NCI-H2227 treated with DMSO at 0.1 percent for 48 hours (cell line): ENCODE measurements at places on chromosomes 4 and X.

- no peak for DNase-seq
Observed at GRCh38 chrX:78931814-78932213, 13.4 kb upstream of the P2RY10 start.

DNA sequence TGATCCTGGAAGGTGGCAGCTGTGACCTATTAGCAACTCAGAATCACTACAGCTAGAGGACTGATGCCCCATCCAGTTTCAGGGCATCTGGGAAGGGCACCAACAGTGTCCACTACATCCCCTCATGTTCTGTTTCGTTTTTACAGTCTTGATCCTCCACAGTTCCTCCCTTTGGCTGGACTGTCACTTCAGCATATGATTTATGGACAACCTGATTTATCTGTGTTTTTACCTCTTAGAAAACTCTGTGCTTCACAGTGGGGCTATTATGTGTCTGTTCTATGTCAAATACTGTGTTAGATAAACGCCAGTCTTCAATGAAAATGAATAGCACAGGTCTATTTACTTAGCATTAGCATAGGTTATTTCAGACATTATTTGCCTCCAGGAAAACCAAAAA, 63.1 kb upstream of the GRPR start:
- DNase-seq, result peak; percentile 10

DNA sequence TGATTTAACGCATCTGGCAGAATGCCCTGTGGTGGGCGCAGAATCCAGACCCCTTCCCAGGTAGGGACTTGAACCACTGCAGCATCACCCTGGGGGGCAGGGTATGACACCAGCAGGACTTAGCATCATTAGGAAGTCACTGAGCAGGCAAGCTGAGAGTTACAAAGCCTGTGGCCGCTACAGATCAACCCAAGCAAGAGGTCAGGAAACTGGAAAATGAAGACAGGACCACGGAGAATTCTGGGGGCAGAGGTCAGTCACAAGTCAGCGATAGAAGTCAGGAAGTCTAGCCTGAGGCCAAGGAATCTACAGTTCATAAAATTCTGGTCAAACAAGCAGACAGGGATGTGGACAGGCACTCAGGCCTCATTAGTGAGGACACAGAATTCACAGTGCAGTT, 108.4 kb downstream of the CHIC2 start:
- DNase-seq, result no peak

- no peak for DNase-seq
Observed at GRCh38 chr4:137896221-137896737, 345.9 kb downstream of the SLC7A11 start.

DNA sequence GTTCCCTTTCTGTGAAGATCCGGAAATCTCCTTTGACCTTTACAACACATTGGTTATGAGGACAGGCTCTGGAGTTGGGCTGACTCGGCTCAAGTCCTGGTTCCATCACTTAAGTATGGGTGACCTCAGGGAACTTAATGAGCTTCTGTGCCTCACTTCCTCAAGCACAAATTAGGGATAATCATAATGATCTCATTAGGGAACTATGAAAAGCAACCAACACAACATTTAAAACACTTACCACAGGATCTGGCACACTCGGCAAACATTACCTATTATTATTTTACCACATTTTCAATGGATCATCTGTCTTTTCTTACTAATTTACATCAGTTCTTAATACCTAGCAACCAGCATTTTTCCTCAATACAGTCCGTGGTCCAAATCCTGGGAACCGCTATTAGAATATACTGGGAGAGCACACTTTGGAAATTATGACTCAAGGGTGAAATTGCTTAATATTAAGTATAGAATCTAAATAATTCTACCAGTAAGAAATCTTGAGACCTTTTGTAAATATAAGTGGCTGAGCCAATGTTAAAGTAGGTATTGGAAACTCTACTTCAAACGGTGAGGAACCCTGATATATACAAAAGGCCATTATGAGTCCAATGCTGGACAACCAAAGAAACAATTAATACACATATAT, 19.6 kb downstream of the ADGRA3 start:
- DNase-seq, result no peak

- DNase-seq, result no peak
Observed at GRCh38 chr4:180380733-180381132, 1862.5 kb upstream of the TENM3 start.

DNA sequence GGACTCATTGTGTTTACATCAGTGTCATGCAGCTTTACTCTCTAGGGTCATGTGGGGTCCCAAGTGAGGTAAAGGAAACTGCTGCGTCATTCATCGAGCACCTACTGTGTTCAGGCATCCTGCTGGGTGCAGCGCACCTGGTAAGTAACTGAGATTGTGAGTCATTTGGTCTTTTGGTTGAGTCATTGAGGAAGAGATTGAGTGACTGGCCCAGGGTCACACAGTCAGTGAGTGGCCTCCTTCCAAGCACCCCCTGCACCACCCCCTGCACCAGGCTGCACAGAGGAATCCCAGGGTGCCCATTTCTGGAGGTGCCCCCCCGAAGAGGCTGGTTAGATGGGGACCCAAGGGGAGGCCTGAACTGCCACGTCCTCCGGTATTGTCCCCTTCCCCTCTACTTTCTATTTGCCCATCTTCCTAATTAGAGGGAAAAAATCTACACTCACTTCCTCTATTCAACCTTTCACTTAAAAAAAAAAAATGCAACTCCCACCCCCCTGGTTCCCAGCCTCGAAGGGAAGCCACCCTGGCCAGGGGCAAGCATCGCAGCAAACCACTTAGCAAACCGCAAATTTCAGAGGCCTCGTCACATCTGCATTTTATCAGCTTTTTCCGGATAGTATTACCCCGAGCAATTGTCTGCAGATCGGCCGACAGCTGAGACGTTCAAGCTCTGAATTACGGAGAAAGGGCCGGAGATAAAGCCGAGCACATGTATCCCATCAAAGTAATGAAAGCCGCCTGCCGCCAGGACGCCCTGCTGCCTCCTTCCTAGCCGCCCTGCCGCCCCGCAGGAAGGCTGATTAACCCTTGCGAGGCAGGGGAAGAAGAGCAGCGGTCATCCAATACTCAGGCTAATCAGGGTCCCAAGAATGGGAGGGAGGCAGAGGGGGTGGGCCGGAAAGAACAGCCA, 96.3 kb upstream of the MSX1 start:
- no peak for DNase-seq

DNA sequence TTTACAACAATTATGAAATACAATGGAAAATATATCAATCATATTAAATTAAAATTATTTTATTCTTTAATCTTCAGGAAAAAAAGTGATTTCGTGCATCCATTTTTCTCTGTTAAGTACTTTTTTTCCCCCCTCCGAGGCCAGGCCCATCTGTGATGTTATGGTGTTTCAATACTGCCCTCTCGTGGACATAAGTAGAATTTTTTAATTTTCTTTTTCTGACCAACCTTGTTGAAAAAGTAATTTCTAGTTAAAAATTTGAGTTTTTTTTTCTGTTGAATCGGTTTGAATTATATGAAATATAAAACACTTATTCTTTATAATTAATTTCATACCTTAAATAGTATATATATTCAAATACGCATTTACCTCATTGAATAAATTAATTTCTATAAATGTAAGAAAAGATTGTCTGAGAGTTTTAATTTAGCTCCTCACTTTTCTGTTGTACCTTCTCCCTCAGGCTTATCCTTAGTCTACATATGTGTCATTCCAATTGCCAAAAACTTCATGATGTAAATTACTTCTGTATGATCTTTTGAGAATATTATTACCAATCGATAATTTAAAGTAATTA, 175.8 kb upstream of the TECRL start:
- no peak for DNase-seq

GRCh38 chrX:3638280-3638873, 75.1 kb downstream of the PRKX start:
- DNase-seq, result peak; percentile 21

DNA sequence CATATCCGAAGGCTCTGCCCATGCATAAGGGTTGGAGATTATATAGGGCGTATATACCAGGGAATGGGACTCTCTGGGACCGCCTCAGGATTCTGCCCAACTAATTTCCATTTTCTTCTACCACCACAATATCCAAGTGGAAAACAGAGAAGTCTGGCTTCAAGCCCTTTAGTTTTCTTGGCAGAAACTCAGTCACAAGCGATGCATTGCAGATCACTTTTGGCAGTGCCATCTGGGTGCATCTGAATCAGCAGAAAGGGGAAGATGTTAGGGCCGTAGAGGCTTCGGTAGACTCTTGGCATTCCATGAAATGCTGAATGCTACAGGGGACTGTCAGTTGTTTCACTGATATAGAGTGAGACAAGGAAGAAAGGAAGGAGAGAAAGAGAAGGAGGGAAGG, 94.1 kb upstream of the FAM9B start:
- DNase-seq, result no peak

GRCh38 chr4:82124365-82124764, 249.4 kb downstream of the HNRNPD start:
- DNase-seq, result no peak

- peak; percentile 55 for DNase-seq
Observed at GRCh38 chrX:153708415-153708814, 15.8 kb downstream of the BCAP31 start.

DNA sequence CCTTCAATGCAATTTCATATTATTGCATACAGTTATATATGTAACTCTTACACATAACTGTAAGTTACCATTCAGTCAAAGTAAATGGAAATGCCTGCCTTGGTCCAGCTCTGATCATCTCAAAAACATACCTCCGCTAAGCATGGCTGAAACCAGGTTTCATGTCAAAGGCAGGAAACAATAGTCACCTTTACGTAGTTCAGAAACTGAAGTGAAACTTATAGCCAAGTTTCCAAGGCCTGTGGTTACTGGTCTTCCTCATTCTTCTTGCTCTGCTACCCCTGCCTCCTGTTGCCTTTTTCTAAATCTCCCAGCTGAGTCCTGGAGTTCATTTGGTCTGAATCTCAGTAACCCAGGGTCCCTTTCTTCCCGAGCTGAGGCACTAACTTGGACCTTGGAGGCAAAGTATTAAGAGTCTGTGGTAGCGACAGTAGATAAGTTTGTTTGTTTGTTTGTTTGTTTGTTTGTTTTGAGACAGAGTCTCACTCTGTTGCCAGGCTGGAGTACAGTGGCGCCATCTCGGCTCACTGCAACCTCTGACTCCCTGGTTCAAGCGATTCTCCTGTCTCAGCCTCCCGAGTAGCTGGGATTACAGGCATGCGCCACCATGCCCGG, 30.8 kb downstream of the DAPP1 start:
- no peak for DNase-seq

- peak; percentile 5 for DNase-seq
Observed at GRCh38 chrX:48468247-48468671, 1.8 kb downstream of the SLC38A5 start.

DNA sequence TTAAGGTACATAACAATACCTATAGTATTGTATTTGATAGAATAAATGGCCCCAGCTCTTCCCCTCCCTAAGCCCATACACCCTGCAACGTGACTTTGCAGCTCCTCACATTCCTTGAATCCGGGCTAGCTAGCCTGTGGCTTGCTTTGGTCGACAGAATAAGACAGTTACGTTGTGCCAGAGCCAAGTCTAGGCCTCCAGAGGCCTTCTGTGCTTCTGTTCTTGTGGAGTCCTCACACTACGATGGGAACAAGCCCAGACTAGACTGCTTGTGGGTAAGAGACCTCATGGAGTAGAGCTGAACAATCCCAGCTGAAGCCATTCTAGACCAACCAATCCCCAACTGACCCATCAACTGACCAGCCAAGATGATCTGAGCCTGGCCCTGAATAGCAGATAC, 102.4 kb upstream of the PLAC1 start:
- DNase-seq, result no peak

DNA sequence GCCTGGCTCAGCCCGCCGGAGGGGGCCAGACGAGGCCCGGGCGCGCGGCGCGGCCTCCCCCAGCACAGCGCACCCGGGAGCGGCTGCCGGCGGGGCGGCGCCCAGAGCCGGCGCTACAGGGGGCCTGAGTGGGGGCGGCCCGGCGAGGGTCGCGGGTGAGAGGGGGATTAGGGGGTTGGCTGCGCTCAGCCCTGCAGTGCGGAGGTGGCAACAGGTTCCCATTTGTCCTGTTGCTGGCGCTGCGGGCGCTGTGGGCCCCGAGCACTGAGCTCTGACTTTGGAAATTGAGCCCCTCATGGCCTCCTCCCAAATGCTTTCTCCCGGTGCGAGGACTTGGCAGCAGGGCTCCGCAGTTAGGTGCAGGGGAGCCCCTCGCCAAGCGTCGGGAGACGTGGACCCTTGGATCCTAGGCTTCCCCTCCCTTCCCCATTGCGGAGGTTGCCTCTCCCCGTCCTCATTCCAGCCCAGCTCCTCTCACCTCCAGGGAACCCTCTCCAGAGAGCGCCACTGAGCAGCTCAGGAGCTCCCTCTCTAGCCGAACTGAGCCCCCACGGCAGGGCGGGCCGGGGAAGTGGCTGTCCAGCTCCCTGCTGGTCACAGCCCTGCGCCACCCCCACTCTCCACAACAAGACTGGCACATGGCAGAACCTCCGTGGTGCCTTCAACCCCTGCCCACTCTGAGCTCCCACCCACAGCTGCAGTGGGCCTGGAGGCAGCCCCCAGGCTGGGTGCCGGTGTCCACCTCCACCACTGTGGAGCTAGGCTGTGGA, 2.5 kb upstream of the DUSP9 start:
- DNase-seq, result no peak

DNA sequence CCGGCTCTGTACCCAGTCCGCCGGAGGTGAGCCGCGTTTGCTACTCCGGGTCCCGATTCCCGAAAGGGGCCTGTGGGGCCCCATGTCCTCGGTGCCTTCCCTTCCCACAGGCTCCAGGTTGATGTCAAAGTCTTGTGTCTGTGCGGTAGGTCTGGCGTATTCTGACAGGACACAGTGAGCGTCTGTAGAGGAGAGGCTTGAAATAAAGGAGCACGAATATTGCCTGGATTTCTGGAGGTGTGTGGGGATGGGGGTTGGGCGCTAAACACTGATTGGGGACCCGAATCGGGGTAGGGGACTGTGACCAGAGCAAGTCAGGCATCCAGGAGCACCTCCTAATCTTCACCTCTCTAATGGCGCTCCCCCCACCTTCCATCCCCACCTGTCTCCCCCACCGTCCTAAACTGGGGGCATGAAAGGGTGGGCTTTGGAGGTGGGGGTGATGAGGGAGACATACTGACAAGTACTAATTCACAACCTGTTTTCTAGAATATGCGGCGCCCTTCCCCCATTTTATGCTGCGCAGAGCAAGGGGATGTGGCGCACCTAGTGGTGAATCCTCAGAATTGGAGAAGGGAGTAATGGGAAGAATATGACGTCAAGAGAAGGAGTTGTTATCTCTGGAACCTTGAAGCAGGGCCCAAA, 855 bp downstream of the GPRASP2 start:
- peak; percentile 68 for DNase-seq

DNA sequence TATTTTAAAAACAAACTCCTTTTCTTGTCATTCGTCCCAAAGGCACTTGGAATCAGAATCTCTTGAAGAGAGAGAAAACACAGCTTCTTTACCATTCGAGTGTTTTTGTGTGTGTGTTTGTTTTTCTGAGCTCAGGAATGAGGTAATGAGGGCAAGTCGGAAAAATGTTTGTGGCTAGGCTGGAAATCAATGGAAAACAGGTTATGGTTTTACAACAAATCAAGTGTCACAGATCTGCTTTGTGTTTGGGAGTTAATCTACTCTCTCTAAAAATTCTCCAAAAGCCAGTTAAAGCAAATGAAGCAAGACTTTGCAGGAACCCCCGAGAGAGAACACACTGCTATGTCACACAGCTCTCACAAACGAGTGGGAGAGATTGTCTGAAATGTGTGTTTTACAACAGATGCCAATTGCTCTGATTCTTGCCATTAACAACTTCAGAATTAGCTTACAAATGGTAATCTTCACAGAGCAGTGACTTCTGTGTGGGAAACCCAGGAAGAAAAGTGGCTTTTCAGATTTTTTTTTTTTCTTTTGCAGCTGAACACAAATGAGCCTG, 264.1 kb downstream of the CBLL2 start:
- no peak for DNase-seq

GRCh38 chrX:104211187-104211586, 43.5 kb downstream of the ESX1 start:
- no peak for DNase-seq
